IPS DF 19.7 (cell line): ENCODE measurements at places on chromosomes 3 and 15.

DNA sequence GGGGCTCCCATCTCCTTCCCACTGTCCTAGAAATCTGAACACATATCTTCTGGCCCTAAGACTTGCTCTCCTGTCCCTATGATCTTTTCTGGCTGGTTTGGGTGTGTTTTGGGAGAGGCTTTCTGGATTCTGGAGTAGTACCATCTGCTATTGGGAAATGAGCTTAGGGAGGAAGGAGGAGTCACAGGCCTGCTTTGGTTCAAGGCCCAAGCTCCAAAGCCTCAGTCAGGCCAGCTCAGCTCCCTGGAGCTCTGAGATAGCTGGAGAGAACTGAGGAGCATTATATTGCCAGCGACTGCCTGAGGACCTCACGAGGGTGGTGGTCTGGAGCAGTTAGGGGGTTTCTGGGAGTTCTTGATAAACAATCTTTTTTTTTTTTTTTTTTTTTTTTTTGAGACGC is 18.7 kb downstream of the RASGRF1 start:
- DNase-seq: no peak

DNA sequence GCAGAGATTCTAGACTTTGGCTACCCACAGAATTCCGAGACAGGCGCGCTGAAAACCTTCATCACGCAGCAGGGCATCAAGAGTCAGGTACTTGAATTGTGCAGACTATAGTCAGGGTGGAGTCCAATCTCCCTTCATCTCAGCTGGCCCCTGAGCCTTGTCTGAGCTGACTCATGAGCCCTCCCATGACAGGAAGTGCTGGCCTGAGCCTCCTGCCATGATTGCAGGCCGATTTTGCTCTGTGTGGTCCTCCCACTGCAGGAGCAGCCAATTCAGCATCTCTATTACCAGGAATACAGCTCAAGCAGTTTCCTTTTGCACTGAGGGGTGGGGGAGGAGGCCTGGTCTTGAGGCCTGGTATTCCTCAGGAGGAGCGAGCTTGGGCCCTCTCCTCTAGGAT is 5.5 kb downstream of the AP2M1 start:
- DNase-seq: no peak

GRCh38 chr3:85594676-85595075 is 635.9 kb downstream of the CADM2 start:
- DNase-seq: no peak

- DNase-seq: no peak
Measured at GRCh38 chr3:149316437-149316836, 17.0 kb downstream of the TM4SF18 start.

DNA sequence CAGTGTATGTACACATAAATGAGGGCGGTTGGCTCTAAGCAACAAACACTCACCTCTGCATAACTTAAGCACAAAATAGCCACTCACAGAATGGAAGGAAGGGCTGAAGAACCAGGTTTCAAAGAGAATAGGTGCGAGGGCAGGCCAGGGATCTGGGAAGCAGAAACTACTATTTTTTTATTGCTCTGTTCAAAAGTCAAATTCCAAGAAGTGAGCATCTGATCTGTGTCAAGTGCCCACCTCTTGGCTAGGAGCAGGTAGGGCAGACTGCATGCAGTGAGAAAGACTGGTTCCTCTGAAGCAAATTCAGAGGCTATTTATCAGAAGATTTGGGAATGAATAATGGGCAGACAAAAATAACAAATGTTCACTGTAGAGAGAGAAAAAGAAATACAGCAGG is 336.4 kb upstream of the CTNNB1 start:
- no peak for DNase-seq

GRCh38 chr3:137906985-137907649 is 102.8 kb upstream of the CLDN18 start:
- DNase-seq: no peak

GRCh38 chr3:17573396-17573795 is 169.0 kb downstream of the TBC1D5 start:
- DNase-seq: no peak

- DNase-seq: no peak
Measured at GRCh38 chr15:95296643-95297042, 1033.9 kb upstream of the NR2F2 start.

DNA sequence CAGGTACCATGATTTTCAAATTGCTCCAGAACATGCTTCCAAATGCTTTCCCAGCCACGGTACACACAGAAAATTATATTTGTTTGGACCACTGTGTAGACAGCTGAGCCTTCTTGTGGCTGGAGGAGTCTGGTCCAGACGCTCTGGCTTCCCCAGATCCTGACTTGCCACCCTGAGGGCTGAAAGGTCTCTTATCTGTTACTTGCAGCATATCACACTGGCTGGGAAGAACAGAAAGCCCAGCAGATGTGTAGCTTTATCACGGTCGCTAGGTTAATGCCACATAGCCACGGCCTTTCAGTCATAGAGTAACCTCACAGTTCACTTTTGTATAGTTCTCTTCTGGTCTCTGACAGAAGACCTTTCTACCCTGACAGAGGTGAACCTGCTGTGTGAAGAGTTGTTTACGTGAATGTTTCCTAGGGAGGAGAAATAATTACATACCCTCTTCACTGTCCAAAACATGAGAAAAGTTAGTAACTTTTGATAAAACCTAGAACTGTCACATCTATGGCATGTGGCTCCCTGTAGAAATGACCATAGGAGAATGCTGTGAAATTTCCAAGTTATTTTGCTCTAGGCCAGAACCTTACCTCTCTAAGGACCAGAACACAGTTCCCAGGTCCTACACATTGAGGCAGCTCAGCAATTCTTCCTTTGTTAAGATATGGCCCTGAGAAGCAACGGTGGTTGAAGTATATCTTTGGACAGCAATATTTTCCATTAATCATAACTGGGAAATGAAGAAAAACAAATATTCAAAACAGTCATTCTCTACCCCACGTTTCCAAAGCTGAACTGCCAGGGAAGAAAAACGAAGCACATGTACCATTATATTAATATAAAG is 15.8 kb upstream of the STIMATE start:
- no peak for DNase-seq

GRCh38 chr3:173257797-173258196 is 116.8 kb upstream of the SPATA16 start:
- no peak for DNase-seq

DNA sequence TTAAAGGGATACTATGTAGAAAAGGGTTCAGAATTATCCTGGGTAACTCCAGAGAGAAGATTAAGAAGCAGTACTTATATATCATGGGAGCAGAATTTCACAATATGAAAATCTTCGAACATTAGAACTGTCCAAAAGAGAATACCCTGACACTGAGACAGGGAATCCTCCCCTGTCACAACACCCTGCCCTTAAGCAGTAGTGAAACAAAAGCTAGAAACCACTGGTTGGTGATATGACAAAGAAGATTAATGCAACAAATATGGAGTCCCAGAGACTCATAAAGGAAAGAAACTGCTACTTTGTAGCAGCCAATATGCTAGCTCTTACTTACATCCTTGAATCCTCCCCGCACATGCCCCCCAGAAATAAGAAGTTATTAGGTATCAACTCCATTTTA is 18.5 kb downstream of the MIX23 start:
- DNase-seq: no peak

DNA sequence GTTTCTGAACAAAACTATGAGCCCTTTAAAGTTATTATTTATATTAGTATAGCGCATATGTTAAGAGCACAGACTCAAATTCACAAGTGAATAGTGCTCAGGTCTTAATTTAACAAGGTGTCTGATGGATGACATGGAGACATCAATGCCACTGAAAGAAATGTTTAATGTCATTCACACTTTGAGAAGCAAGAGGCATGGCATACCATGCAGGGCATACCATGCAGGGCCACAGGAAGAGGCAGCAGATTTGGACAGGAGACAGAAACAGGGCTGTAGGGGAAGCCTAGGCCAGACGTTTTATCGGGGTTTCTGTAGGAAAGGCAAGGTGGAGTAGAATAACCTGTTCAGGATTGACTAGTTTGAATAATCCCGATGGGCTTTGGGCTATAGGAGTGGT is 150.2 kb upstream of the KCNH8 start:
- DNase-seq: no peak

GRCh38 chr3:23760871-23761373 is 44.8 kb upstream of the UBE2E1 start:
- DNase-seq: no peak

GRCh38 chr3:157789162-157789561 is 285.9 kb upstream of the VEPH1 start:
- DNase-seq: no peak

- DNase-seq: no peak
Measured at GRCh38 chr15:64856429-64857145, 14.9 kb downstream of the PLEKHO2 start.

DNA sequence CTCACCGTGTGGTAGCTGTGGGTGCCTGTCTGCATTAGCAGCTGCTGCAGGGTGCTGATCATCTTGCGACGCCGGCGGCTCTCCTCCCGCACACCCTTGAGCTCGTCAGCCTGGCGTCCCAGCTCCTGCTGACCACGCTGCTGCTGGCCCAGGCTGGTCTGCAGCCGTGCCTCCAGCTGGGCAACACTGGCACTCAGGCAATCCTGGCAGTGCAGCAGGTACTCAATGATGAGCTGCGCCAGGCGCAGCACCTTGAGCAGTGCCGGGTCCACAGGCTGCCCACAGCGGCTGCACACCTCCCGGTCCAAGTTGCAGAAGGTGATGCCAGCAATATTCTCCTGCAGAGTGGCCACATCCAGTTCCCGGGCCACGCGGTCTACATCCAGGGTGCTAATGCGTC is 11.9 kb downstream of the DZIP1L start:
- no peak for DNase-seq

- no peak for DNase-seq
Measured at GRCh38 chr3:118208642-118209041, 826.0 kb downstream of the IGSF11 start.

GRCh38 chr3:157157836-157158235 is 2.1 kb downstream of the CCNL1 start:
- DNase-seq: no peak

- DNase-seq: no peak
Measured at GRCh38 chr15:83947156-83947555, 288.4 kb upstream of the GOLGA6L4 start.

DNA sequence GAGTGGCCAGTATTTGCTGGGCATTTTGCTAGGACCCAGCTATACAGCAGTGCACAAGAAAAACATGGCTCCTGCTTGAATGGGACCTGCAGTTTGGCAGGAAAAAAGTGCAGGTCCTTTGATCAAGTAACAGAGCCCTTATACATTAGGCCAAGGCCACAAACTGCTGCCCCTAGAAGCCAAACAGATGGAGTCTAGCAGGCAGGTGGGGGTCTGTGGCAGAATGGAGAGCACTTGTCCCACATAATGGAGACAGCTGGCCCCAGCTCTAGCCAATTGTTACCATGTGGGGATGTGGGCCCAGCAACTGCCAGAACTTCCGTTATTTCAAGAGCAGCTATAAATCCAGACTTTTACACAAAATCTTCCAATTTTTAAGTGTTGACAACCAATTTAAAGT is 79.3 kb downstream of the SHQ1 start:
- no peak for DNase-seq

DNA sequence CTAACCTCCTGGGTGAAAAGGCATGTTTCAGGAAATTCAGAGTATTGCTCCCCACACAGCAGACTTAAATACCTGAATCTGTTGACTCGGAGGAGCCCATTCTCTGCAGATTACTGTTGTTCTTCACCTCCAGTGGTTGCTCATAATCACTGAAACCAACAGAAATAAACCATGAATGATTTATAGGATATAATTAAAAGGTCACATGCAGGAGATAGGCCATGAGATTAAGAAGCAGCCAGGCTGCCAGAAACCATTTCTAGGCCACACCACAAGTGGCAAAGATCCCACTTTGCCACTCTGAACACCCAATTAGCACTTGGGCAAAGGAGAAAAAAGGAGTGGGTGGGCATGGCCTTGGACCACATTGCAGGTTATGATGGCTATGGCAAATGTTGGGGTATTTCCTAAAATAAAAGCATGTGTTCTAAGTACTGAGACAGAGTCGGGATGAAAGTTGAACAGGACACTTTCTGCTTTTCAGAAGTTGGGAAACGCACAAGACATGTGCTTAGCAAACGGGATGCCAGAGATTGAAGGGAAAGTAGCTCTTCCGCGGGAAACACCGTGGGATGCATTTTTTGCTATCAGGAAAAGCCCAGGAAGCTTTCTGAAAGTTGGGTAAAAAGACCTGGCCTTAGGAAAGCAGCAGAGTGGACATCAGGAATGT is 1.5 kb downstream of the CDC25A start:
- no peak for DNase-seq
